Fibroblast of the conjunctiva (primary cell): ENCODE measurements at places on chromosomes 3 and 15.

- no peak for DNase-seq
Observed at GRCh38 chr15:34804113-34804512, 8.8 kb upstream of the ACTC1 start.

- DNase-seq = no peak
Observed at GRCh38 chr3:129461022-129461421, 21.0 kb downstream of the IFT122 start.

DNA sequence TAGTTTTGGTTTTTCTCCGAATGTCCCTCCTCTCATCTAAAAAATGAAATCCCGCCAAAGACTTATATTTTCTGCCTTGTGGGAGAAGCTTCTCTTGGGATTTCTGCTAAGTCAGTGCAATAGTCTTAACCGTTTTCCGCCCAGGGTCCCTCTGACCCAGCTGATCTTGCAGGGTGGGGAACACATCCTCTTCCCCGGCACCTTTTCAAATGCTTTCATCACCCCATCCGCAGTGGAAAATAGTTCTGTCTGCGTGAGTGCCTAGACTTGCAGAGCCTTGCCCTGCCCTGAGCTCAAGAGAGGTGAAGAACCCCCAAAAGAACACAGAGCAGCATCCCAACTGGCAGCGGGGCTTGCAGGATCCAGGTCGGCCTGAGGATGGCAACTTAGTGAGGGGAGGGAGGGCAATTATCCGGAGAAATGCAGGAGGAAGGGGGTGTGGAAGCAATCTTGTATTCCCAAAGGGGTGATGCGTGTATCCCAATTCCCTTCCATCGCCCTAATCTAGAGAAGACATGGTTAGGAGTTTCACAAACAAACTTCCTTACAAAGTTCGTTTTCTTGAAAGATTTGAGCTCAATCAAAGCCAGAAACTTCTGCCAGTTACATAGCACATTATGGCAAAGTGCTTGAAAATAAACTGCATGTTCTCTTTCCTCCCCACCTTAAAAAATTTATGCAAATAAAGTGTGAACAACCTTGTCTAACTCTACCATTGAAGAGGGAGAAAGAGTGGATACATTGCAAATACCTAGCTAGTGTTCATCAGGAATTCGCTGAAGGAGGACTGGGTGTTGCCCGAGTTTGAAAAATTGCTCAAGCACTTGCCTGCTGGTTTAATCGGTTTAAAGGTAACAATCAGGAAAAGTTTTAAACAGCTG is 79.9 kb downstream of the NR2F2 start:
- no peak for DNase-seq

- no peak for DNase-seq
Observed at GRCh38 chr3:13578251-13578650, 29.3 kb downstream of the FBLN2 start.

- DNase-seq = no peak
Observed at GRCh38 chr3:6821411-6821810, 39.5 kb upstream of the GRM7 start.

GRCh38 chr15:84911879-84912660 is 27.6 kb downstream of the SLC28A1 start:
- peak; percentile 96 for DNase-seq

DNA sequence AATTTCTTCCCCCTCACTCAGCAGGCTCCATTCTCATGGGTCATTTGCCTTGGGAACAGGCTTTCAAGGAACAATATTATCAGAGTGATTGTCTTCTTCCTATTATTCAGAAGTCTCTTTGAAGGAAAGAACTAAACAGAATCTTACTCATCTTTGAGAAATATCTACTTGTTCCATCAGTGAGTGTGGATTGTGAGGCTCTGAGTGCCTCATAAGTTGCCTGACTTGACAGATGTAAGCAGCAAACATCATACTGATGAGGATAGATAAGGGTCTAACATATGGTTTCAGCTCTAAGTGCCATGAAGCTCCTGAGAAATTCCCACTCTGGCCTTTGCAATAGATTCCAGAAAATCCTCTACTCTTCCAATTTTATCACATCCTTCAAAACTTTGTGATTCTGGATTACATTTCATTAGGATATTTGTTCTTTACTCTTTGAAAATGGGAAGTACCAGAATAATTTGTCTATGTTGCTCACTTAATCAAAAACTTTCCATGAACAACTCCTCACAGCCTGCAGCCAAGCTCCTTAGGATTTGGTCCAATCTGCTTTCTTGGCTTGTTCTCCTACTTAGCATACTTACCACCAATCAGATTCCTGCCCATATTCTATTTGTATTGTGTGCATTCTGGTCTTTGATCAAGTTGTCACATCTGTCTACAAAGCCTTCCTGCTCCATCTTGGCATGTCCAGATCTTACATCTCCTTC is 120.1 kb downstream of the RPL22L1 start:
- no peak for DNase-seq

GRCh38 chr15:100863796-100864267 is 15.8 kb upstream of the ALDH1A3 start:
- DNase-seq = peak; percentile 52

DNA sequence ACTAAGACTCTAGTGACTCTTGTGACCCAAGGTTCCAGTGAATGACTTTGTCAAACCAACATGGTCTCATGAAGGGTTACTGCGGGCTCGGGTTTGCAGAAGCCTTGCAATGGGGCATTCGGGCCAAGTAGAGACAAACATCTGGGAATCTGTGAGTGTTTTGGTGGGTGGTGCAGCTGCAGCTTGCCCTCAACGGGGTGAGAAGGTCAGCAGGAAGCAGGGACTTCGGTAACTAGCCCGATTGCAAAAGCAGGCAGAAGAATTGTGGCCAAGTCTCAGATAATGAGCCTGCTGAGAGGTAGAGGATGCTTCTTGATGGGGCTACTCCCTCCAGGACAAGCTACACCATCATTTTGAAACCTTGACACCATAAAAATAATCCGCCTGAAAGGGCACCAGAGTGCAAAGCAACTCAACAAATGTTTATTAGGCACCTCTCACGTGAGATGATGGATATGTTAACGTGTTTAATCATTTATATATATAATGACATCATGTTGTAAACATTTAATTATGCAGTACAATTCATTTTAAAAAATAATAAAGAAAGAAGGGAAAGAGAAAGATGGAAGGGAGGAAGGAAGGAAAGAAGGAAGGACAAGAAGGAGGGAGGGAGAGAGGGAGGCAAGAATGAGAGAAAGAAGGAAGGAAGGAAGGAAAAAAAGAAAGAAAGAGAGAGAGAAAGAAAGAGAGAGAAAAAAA is 263.9 kb upstream of the IGF1R start:
- DNase-seq = no peak

DNA sequence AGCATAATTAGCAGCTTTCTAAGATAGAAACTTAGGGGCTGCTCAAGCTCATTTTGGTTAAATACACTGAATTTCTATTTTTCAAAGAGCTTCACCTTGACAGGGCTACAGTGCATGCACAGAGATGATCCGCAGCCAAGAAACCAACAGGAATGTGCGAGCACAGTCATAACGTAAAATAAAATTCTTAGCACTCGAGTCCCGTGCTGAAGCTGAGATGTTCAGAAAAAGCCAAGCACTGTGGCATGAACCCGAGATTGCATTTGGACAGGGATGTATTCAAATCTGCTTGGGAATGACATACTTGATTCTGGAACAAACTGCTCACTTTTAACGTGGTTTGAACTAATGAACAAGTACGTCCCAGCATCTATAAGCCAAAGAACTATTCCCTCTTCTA is 340.3 kb downstream of the FOXP1 start:
- no peak for DNase-seq

DNA sequence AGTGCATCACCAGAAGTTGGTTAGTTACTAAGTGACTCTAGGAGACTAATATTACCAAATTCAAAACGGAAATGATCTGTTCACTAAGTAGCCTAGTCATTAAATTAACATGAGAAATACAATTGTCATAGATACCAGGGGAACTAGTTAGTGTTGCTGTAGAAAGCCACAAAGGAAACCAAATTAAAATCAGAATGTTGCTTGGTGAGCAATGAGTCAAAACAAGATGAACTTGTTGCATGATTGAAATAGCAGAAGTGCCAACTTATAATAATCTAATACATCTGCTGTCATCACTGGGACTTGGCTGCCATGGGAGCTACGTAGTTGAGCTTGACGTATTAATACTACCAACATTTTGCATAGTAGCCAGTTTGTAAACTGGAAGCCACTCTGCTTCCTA is 458.1 kb downstream of the DIPK2A start:
- no peak for DNase-seq

GRCh38 chr15:50148362-50148963 is 29.4 kb upstream of the ATP8B4 start:
- DNase-seq = peak; percentile 48

- no peak for DNase-seq
Observed at GRCh38 chr3:40718209-40718608, 193.4 kb downstream of the ZNF621 start.

- DNase-seq = no peak
Observed at GRCh38 chr15:94701281-94701985, 470.1 kb downstream of the MCTP2 start.

DNA sequence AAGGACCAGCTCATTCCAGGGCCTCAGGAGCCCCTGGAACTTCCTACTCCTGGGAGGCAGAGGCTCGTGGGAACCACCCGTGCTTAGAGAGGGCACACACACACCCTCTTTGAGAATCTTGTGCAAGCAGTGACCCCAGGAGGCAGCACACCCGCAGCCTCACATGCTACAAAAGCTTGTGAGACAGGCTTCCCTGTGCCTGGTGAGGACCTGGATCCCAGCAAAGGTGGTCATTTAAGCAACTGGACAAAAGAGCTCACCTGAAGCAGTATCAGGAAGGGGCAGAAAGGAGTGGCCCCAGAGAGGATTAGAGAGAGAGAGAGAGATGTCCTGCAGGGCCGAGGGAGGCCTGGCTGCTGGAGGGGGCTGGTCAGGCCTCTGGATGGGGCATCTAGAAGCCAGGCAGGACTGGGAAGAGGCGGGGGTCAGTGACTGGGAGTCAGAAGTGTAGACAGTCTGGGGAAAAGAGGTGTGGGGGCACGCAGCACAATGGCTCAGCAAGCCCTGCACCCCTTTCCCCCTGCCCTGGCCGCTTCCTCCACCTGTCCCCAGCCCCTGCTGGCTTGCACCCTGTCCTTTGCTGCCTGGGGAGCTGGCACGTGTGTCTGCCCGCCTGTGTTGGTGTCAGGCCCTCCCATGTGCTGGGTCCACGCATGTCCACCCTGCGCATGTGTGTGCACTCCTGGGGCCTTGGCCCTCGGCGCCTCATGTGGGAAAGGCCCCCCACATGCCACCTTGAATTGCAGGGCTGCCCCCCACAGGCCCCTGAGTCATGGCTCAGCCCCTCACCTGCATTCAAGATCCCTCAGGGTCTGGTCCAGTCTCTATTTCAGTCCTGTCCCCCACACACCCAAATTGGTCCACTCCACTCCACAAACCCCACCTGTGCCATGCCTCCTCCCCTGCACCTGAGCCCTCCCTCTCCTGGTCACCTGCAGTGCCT is 36.9 kb downstream of the TSPAN3 start:
- DNase-seq = no peak

- no peak for DNase-seq
Observed at GRCh38 chr15:40307421-40308211, at the start of gene PLCB2. Gene PLCB2 (minus strand): TSS chr15:40307935. CDS start chr15:40307672, 263 bp downstream.

GRCh38 chr3:20078194-20078714 is 38.0 kb downstream of the KAT2B start:
- DNase-seq = no peak

- no peak for DNase-seq
Observed at GRCh38 chr3:46449755-46450552, 14.8 kb downstream of the LTF start.

DNA sequence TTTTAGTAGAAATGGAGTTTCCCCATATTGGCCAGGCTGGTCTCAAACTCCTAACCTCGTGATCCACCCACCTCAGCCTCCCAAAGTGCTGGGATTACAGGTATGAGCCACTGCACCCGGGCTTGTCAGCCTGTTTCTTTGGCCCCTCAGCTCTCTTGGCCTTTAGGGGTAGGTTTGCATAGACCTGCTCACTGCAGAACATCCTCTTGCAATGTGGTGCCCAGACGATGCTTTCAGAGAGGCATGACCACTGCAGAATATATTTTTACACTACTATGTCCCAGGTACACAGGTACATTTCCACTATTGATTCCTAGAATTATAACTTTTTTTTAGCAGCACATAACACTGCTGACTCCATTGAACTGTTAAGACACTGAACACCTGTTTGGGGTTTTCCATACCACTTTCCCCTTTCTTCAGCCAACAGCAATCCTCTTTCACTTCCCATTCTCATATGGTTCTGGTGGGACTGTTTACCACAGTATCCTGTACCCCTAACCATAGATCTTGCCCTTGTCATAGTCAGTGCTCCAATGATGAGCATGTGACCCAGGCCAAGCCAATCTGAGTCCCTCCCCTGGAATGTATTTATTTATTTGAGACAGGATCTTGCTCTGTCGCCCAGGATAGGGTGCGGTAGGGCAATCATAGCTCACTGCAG is 21.1 kb downstream of the CCDC32 start:
- DNase-seq = no peak
